H4 (cell line): ENCODE measurements at places on chromosomes 5 and 9.

- peak; percentile 33 for DNase-seq
These were observed 1495.6 kb upstream of the CDH6 start for GRCh38 chr5:29697785-29698414.

GRCh38 chr5:14025569-14026286 lies 81.2 kb upstream of the DNAH5 start:
- DNase-seq, result peak; percentile 4

- DNase-seq, result no peak
These were observed 104.2 kb upstream of the PANK3 start for GRCh38 chr5:168683247-168683926.

DNA sequence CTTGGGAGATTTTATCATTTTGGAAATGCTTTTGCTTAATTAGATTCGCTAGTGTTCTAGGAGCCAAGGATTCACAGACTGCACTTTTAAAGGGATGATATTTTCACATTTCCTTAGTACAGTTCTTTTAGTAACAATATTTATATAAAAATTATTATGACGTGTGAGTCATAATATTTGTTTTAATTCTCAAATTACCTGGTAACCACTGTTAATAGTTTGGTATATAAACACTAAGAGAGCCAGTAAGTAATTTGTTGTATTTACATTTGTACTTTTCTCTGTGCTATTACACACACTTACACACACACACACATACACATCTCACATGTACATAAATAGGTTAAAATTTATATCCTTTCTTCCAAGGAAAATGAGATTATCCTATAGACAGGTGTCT lies 58.8 kb upstream of the RAD23B start:
- DNase-seq, result no peak

DNA sequence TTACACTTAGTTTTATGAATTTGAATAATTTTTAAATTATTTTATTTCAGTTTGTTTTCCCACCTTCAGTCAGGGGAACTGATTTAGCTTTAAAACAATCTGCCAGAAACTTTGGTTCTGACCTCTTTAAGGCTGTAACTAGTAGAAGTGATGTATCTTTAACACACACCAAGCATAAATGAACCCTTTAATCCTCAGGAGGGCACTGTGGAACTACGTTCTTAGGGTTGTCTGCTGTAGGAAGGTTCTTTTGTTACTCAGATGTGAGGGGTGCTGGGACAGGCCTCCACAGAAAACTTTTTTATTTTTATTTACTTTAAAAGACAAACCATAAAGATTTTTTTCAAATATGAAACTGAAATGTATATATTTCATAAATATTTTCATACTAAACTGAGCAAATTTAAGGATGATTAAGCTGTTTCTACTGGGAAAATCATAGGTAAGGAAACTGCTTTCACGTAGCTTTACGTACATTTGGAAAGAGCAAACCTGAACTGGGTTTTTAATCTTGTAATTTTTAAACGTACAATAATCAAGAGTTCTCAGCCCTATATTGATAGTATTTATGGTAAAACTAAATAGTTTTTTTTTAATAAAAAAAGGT lies 5.3 kb downstream of the KLF4 start:
- DNase-seq, result peak; percentile 78
